Stimulated activated CD4-positive, alpha-beta T cell treated with anti-CD3 and anti-CD28 coated beads, TNF-alpha, amount 100 ng/mL, for 4 hours (primary cell): ENCODE measurements at places on chromosomes 5 and 9.

DNA sequence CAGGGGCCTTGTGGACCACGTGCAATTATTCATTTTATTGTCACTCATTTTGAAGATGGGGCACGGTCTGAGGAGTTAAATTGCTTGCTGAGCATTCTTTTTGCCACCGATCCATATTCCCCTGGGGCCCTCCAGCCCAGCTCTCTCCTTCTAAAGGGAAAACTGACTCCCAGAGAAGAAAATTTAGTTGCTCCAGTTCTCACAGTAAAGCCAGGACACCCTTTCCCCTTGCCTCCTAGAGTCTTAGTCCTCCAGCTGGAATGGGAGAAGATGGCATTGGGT, 1.0 kb upstream of the PANK3 start:
- no peak for DNase-seq

GRCh38 chr5:75362474-75362975, 25.5 kb downstream of the HMGCR start:
- no peak for DNase-seq

DNA sequence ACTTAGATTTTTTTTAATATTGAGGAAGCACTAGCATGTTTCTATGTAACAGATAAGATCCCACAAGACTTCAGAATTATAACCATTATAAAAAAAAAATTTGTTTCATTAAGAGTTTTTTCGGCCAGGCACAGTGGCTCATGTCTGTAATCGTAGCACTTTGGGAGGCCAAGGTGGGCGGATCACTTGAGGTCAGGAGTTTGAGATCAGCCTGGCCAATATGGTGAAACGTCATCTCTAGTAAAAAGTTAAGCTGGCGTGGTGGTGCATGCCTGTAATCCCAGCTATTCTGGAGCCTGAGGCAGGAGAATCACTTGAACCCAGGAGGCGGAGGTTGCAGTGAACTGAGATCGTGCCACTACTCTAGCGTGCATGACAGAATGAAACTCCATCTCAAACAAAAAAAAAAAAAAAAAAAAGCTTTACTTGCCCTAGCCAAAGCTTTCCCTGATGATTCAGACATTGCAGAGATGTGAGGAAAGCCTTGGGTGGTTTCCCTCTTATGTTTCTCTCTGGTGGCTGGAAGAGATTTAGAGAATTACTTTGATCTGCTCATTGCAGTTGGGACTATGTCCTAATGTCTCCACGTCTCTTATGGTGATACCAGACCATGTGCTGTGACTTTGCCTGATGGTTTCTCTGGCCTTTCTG, 65.4 kb downstream of the EGFLAM start:
- no peak for DNase-seq

- no peak for DNase-seq
Measured at GRCh38 chr5:123721675-123722276, 209.8 kb downstream of the CSNK1G3 start.

- DNase-seq: no peak
Measured at GRCh38 chr5:112434641-112435040, 15.6 kb upstream of the EPB41L4A start.

DNA sequence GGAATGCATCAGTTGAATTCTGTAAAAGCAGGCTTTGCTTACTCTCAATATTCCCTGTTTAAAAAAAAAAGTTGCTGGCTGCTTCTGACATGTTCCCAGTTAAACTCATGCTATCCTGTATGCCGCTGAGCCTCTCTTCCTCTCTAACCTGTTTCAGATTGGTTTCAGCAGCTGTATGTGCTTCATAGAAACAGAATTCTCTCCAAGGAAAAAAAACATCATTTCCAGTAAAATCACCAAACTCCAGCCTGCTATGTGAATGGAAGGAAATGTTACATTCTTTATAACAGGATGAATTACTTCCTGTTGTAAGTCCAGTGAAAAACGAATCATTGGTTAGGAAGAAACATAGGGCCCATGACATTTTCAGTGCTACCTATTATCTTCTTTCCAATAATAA, 25.7 kb upstream of the KCNV2 start:
- no peak for DNase-seq

GRCh38 chr5:146813346-146814157, 65.0 kb downstream of the PPP2R2B start:
- DNase-seq: no peak

DNA sequence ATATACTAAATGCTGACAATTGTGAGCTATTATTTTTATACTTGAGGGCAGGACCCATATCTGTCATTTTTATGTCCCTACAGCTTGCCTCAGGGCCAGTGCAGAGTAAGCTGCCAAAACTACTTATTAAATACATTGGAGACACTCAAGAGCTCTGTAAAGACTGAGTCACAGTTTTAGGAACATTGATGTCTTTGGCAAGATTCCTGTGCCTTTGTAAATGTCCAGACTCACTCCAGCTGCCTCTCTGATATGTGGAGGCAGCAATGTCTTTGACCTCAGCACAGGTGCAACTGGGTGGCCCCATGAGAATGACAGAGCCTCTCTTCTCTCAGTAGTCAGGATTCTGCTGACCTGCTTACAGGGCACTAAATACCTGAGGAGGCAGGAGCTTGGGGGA, 363.2 kb downstream of the OSTF1 start:
- DNase-seq: no peak

- DNase-seq: no peak
Measured at GRCh38 chr5:2130361-2130760, 247.6 kb upstream of the IRX4 start.

DNA sequence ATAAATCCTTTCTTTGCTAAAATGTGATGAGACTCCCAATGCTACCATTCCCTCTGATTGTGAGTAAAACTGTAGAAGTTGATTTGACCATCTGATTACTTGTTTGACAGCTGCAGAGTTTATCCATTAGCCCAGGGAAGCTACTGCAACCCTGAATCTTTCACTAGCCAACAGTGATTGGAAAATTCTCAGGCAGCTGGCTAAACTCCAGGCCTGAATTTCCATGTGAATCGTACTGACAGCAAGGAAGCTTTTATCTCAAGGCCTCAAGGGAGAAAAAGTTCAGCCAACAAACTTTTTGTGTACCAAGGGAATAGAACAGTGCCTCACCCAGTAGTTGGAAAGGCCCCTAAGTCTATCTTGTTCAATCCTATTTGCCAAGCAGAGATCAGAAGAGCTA, 246.7 kb upstream of the TRPM3 start:
- DNase-seq: no peak

DNA sequence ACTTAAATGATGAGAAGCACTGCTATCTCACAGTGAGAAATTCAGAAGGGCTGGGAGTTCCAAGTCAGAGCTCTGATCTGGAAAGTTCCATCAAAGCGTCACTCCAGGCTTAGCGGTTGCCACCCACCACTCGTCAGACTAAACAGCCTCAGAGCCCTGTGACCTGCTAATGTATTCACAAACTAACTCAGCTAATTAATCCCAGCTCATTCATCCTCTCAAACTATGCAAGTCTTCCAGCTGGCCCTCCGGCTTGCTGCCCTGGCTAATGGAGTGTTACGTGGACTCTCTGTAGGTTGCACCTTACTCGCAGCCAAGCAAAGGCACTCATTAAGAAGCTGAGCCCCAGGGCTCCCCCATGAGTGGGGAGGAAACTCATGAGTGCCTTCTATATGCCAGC, 82.2 kb upstream of the GABRP start:
- no peak for DNase-seq

DNA sequence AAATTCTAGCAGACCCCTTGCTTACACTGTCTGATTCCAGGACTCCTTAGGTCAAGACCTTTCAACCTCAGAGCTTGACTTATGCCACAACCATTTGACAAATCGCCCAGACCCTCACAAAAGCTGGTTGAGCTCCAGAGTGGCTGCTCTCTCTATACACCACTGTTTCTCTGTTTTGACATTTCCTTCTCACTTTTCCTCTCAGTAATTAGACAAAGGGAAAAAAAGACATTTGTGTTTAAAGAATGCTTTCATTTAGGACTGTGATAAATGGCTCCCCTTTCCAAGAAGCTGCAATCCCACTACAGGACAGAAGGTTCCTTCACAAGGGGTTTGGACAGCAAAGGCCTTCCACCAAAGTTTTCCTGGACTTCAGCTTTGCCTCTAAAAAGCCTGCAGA, 601.3 kb downstream of the NR2F1-AS1 start:
- DNase-seq: no peak

- no peak for DNase-seq
Measured at GRCh38 chr9:85432599-85432998, 309.2 kb downstream of the AGTPBP1 start.

DNA sequence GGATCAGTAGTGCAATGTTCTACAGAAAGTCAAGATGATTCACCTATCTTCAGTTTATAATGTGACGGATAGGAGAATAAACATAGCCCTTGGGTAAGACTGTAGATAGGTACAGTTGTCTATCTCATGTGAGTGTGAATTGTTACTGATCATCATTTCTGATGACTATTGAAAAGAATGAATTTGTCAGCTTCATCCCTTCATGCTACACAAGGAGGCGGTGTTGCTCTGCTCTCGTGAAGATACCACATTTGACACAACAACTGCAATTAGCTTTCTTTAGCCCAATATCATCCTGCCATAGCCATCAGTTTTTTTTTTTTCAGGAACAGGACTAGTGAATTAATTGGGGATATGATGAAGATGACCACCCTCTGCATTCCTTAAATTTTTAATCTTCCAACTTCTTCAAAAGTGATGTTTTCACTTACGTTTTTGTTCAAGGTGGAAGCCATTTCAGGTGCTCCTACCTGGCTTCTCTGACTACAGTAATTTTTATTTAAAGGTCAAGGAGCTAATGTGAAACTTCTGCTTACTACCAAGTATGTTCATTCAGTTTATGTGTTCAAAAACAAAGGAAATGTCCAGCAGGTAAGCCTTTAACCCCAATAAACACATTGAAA, 152.9 kb upstream of the MOCS2 start:
- no peak for DNase-seq

DNA sequence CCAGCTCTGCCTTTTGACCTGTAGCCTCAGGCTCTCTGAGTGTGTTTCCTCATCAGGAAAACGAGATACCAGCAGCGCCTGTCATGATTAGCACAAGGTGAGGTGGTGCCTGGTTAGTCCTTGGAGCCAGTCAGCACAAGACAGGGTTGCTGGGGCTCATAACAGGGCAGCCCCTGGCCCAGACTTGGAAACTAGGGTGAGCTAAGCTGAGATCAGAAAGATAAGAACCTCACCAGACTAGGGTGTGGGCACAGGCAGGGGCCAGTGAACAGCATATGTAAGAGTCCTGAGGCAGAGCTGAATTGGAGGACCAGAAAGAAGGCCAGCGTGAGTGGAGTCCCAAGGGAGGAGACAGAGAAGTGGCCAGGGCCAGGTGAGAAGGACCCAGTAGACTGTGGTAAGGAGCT, 42.7 kb upstream of the FUBP3 start:
- no peak for DNase-seq

DNA sequence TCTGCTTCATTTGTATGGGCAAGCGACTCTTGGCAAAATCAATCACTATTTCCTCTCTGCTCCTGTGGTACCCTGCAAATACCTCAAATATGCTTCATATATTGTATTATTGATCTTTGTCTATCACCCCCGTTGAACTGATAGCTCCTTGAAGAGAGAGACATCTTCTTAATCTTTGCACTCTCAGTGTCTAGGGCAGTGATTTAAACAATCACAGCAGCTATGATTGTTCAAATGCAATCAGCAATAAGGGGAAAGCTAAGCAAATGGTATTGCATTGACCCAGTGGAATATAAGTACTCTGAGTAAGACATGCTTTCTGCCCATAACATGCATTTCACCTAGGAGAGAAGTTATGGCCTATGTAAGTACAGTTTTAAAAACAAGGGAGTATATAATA, 90.2 kb downstream of the SUSD1 start:
- DNase-seq: no peak

DNA sequence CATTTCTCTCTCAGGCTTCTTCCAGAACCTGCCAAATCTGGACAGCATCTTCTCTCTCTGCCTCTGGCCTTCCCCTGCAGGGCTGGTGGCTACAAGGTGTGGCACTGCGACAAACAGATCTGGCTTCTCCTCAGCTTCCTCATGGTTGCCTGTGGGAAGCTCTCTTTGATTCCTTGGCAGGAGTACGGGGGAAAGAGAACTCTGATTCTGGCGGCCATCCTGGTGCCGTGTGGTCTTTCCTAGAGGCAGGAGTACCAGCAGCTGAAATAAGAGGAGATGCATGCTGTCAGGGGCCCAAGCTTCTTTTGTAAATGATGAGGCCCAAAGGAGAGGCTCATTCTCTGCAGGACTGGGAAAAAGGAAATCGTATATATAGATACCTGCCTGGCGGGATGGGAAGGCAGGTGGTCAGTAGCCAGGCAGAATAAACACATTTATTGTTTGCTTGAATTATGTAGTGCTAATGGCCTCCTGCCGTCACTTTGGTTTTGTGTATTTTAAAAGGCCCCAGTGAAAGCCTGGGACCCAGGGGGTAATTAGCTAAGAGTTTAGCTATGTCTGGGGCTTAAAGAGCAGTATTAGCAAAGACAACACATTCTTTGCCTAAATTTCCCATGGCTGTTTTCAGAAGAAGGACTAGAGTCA, at the start of gene CER1:
CER1 (minus strand) TSS at position 343 of the 645 bp plus-strand sequence; CDS start at position 282, 61 bp downstream.
- no peak for DNase-seq

- no peak for DNase-seq
Measured at GRCh38 chr5:174293481-174293880, 248.0 kb downstream of the NSG2 start.

DNA sequence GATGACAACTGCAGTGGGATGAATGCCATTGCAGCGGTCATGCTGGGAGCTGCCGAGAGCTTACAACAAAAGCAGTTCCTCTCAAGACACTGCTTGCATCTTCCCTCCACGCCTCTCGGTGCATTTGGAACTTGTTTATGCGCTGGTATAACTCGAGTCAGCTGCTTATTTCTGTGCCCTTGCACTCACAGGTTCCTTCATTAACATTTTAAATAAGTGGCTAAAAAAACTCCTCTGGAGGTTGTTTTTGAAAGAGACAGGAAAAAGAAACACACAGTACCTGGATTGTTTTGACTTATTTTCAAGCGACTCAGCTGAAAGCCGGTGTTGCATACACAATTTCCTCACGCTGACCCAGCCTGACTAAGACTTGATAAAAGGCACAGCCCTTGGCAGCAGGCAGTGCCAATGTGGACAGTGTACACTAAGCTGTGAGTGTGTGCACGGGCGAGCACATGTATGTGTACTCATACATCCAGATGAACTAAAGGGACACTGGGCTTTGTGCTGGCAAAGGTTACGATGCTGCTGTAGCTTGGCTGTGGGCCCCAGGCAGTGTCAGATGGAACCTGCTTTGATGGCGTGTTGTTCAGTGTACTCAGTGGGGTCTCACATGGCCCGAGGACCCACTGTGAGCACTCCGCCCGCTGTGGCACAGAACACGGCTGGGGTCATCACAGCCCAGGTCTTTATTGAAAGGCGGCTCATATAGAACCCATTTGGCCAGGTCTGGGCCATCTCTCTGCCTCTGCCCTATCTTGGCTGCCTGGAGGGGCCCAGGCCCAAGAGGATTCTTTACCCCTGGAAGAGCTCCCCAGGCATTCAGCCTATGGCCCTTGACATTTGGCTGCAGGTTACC, 92.3 kb downstream of the ANKRD33B start:
- no peak for DNase-seq
